ENCODE measurements at places on chromosomes 3 and 15.

DNA sequence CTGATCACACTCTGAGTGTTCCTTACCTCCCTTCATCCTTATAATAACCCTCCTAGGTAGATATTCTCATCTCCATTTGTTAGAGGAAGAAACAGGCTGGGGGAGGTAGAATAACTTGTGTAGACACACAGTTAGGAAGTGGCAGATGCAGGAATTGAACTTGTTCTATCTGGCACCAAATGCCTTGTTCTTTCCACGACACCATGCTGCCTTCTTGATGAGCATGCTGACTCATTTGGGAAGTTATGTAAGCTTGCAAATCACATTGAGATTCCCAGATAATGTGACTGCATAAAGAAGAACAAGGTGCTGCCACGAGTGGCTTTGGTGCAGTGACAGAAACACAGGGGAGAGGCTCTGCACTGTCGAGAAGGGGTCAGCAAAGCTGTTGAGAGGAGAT, 27.5 kb upstream of the NDUFB4 start:
- DNase-seq = no peak

GRCh38 chr3:110383356-110383755, 688.3 kb upstream of the NECTIN3 start:
- DNase-seq = no peak

DNA sequence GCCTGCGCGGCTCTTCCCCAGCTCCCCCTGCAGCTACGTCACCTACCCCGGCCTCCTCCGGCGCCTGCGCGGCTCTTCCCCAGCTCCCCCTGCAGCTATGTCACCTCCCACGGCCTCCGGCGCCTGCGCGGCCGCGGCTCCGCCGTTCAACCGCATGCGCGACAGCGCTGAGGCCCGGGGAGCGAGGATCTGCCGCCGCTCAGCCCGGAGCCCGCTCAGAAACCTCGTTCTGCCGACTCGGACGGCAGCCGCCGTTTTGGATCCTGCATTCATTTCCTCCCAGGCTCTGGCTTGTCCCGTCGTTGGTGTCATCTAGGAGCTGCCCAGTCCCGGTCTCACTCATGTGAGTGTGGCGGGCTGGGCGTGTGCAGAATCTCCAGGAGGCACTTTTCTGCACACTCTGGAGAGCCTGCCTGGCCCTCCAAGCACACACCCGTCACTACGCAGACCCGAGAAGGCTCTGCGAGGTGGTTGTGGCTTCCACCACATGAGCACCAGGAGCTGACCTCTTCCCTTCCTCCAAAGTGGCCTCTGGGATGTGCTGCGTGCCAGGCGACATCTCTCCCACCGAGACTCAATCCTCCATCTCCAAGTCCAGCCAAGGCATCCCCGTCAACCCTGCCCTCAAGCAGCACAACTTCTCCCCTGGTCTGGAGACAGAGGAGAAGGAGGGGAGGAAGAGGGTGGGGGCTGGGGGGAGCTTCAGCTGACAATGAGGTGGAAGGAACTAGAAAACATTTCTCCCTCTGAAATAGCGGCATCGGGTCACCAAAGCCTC, 165.3 kb downstream of the CHSY1 start:
- no peak for DNase-seq

- DNase-seq = no peak
These were observed 31.7 kb downstream of the BHLHE40 start for GRCh38 chr3:5010706-5011554.

DNA sequence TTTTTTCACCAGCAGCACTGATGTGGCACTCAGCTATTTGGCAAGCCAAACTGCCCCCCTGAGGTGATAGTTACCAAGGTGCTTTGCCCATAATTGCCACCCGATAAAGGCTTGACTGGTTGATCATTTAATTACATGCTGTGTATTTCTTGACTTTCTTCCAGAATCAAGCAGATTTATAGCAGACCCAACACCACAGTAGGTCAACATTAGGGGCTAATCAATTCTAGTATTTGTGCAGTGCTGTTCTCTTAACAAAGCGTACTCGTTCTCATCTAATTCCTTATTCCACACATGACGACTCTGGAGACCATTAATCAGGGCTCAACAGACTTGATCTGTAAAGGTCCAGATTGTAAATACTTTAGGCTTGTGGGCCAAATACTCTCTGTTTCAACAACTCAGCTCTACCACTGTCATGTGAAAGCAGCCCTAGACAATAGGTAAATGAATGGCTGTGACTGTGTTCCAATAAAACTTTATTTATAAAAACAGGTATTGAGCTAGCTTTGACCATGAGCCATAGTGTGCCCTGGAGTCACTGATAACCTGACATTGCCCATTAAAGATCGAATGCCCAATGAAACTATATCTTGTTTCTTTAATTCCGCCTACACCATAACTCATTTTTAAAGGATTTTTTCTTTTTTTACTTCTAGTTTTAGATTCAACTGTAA, 119.1 kb upstream of the TMC3 start:
- DNase-seq = no peak

DNA sequence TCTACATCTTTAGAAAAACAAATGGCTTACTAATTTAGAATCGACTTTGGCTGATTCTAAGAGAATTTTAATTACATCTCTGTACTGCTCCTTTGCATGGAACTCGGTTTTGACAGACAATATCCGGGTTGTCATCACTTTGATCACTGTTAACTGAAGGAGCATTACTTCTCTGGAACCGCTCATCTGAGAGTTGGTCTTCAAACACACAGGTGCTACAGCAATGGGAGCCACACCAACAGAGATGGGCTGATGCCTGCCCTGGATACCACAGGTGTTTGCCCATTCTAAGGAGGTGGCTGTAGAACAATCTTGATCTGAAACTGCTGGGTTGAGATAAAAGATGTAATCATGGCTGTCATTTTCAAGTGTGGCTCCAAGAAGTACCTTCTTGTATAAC, 21.6 kb downstream of the LINS1 start:
- DNase-seq = no peak

DNA sequence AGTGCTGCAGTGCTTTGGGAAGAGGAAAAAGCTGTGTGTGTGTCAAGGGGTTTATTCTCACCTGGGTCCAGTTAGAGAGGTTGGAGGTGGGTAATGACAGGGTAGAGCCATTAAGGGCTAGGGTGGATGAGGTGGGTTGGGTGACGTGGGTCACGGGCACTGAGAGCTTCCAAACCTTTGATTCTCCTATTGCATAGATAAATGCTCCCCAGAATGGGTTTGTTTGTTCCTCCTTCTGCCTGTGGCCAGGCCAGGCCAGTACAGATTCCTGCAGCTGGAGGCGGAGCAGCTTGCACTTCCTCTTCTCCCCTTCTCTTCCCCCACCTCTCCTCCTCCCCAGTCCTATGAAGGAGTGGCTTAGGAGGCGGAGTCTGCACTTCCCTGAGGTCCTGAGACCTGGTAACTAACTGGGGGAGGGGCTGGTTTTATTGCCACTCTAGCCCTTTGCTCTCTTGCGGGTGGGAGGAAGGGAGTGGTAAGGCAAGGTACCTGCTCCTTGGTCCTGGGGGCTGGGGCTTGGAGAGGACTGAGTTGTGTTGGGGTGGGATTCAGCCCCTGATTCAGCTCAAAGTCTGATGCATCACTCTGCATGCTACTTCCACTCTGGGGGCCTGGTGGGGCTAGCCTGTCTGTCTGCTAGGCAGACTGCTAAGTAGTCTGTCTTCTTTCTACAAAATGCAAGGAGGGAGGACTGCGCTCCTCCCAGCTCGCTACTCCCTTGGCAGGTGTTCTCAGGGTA, 3.5 kb downstream of the SPINT1 start:
- DNase-seq = no peak

DNA sequence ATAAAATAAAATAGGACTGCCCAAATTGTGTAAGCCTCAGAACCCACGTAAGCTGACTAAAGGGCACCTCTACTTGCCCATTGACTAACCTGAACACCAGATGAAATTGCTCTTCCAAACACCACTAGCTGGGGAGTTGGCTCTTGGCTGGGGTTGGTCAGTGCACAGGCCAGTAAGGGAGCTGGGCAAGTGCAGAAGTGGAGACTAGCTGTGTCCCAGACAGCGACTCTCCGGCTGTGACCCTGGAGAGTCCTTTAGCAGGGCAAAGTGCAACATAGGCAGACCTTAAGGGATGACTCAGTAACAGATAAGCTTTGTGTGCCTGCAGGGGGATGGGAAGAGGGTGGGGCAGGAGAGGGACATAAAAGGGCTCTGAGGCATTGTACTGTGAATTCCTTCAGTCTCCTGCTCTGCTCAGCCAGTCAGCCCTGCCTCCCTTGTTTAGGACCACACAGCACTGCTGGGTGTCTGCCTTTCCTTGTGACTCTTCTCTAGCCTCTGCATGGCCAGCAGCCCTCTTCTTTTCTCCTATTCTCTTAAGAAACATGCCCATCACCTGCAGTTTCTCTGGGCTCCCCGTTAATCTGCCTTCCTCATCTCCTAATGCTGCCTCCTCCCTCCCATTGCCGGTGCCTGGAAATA, 13.2 kb downstream of the NR1I2 start:
- DNase-seq = no peak

GRCh38 chr3:111763968-111764367, 95.1 kb upstream of the PHLDB2 start:
- no peak for DNase-seq

DNA sequence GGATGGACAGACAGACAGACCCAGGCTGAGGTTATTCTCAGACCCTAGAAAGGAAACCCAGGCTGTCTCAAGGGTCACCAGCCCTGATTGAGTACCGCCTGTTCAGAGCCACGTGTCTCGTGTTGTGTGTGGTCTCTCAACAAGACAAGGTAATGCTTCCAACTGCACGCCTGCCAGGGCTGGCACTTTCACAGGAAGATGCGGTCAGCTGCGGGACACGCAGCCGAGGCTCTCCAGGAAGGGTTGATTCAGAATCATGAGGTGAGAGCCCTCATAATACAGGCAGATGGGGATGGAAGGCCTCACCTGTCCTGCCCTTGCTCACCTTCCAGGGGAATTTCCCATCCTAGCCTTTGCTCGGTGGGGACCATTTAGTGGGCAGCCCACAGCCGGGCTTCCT, 81.4 kb downstream of the TOP2B start:
- no peak for DNase-seq

DNA sequence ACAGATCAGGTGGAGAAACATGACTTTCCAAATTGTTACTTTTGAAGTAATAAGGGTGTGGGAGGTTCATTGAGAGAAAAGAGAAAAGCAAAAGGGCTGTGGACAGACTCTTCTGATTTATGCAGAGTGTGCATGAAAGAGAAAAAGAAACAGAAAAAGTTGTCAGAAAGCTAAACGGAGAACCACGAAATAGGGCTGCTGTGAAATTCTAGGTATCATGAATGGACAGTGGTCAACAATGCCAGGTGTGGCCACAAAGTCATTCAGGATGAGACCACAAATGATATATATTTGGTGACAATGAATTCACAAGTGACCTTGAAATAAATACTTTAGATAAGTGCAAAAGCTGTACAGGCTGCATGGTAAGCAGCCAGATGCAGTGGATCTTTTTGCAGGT, 170.1 kb downstream of the IL5RA start:
- no peak for DNase-seq

DNA sequence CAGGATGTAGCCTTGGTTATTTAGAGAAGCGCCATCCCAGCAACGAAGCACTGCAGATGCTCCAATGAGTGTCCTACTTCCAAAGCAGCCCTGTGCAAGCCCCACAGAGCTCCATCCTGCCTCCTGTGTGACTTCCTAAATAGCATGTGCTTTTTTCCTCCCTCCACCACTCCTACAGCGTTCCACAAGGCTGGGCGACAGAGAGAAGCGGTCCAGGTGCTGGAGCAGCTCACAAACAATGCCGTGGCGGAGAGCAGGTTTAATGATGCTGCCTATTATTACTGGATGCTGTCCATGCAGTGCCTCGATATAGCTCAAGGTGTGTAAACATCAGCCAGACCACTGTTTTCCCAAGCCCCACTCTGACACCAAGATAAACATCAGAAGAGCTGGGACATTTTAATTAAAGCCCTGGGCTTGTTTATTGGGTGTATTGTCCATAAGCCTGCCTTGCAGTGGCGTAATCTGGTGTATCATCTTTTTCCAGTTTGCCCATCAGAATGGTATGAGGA, 22.2 kb upstream of the RHO start:
- no peak for DNase-seq

DNA sequence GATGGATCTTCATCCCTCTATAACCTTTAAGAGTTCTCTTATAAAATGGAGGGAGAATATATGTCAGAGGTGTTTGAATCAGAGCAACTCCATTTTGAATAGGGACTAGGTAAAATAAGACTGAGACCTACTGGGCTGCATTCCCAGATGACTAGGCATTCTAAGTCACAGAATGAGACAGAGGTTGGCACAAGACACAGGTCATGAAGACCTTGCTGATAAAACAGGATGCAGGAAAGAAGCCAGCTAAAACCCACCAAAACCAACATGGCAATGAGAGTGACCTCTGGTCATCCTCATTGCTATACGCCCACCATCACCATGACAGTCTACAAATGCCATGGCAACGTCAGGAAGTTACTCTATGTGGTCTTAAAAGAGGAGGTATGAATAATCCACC, 211.0 kb downstream of the GBE1 start:
- no peak for DNase-seq

GRCh38 chr3:110384601-110385000, 687.0 kb upstream of the NECTIN3 start:
- DNase-seq = no peak

Data from activated CD8-positive, alpha-beta memory T cell treated with anti-CD3 and anti-CD28 coated beads for 1 hour (primary cell).